ENCODE measurements at places on chromosomes 12 and 14.
A peak's percentile ranks its signal among the peaks of the same experiment; 100 is the strongest.

DNA sequence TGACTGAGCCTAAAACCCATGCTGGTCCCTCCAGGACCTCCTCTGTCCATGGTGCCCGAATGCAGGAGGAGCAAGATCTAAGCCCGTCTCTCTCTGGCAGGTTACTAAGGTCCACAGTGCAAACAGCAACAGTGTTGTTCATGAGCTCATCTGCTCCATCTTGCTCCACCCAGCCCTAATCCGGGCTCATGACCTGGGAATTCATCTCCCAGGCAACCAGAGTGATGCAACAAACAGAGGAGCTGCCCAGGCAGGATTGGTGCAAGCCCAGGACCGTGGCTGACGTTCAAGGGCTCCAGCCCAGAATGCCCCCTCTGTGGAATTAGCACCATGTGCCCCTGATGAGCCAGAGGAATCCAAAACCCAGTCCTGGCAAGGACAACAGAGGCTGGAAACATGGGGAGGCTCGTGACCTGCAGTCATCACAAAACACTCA is 29.9 kb downstream of the HSPB8 start:
- ATAC-seq: peak; percentile 94

DNA sequence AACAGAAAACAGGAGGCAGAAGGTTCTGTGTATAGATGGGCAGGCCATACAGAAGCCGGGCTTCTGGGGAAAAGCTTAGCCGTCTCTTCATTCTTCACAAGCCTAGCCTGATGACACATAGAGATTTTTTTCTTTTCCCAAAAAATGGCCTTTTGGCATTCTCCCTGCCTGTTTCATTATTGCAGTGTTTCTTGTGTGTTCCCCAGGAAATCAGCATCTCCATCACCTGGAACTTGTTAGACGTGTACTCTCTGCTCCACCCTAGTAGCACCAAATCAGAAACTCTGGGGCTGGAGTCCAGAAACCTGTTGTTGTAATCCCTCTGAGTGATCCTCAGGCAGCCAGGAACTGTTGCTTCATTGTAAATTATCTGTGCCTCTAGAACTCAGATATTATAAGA is 388.1 kb downstream of the CCDC91 start:
- peak; percentile 88 for ATAC-seq

- ATAC-seq: no peak
These were observed 220.5 kb upstream of the PRICKLE1 start for GRCh38 chr12:42810006-42810405.

GRCh38 chr12:103928682-103929045 is 1.5 kb upstream of the HSP90B1 start:
- ATAC-seq: no peak

DNA sequence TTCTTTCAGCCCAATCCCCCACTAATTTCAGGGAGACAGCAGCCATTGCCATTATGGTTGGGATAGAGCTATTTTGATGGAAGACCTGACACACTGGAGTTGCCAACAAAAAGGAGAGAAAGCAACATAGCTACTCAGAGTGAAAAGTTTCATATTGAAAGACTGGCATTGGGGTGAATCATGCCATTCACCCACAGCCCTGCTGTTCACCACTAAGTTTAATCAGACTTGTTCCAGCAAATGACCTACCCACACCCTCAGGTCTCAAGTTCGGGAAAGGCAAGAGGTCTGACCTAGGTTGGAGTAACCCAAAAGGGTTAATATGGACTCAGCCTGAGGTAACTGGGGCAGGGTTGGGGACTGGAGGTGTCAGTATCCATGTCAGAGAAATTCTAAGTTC is 169.2 kb downstream of the PAWR start:
- ATAC-seq: no peak

DNA sequence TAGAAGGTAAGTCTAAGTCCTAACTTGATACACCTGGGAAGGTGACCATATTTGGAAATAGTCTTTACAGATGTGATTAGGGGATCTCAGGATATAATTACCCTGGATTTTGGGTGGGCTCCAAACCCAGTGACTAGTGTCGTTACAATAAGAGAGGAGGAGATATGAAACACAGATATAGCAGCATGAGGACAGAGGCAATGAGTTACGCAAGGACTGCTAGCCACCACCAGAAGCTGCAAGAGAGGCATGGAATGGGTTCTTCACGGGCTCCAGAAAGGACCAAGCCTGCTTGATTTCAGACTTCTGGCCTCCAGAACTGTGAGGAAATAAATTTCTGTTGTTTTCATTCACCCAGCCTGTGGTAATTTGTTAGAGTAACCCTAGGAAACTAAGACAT is 28.6 kb downstream of the FGFR1OP2 start:
- no peak for ATAC-seq

- no peak for ATAC-seq
These were observed 104.6 kb downstream of the ITPR2 start for GRCh38 chr12:26728205-26729050.

- no peak for ATAC-seq
These were observed 163.5 kb upstream of the EEA1 start for GRCh38 chr12:93092649-93092945.

DNA sequence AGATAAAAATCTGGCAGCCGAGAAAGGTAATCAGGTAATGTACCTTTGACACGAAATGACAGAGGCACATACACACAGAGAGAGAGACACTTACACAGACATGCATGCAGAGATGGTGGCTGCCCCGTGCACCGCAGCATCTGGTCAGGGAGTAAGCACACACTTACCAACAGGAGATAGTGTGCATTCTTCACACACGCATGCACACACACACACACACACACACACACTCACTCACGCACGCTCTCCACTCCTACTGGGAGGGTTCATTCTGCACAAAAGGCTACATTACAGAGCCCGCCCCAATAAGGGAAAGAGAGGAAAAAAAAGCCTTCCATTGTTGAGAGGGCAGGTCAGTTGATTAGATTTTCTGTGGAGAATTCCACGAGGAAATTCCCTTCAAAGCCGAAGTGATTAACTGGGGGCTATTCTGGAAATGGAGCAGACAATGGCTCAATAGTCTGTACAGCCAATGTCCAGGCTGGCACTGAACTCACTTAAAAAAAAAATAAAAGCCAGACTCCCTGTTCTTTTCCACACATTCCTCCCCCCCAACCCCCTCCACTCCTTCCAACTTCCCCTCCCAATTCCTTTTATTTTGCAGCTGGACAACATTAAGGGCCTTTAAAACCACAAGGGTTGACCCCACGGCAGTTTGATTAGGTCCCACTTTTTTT is 1.4 kb upstream of the SOX5 start:
- ATAC-seq: peak; percentile 23

DNA sequence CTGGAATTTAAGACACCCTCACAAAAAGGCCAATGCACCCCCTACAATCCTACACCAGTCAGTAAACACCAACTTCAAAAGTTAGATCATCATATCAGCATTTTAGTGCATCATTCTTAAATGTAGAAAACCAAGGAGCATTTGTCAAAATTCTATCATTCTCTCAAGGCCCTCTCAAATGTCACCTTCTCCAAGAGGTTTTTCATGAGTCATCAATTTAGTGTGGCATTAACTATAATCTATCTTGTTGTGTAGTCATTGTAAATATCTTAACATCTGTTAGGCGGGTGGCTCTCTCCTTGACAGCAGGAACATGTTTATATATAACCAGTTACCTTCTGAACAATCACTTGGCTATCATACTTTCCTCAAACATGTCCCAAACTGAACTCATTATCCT is 62.1 kb upstream of the G2E3 start:
- no peak for ATAC-seq

DNA sequence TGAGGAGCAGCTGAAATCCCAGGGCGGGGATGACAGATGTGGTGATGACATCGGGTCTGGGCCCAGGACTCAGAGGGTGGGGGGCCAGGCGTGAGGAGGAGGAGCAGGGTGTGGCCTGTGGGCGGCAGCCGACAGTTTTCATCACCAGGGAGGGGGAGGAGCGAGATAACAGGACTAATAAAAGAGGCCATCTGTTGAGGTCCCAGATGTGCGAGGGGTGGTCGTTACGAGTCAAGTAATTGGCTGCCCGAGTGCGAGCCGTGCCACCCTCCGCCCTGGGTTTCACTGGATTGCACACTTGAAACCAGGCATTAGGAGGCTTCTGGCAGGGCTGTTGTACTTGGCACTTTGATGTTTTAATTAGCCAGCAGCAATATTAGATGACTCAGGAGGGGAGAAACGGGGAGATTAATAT is 67.2 kb downstream of the NOS1 start:
- ATAC-seq: no peak

GRCh38 chr14:92653162-92653651 is 95.2 kb downstream of the LGMN start:
- ATAC-seq: no peak

- no peak for ATAC-seq
These were observed 278.9 kb upstream of the CRY1 start for GRCh38 chr12:107372229-107372658.

GRCh38 chr12:29883525-29883924 is 99.8 kb upstream of the TMTC1 start:
- ATAC-seq: no peak

DNA sequence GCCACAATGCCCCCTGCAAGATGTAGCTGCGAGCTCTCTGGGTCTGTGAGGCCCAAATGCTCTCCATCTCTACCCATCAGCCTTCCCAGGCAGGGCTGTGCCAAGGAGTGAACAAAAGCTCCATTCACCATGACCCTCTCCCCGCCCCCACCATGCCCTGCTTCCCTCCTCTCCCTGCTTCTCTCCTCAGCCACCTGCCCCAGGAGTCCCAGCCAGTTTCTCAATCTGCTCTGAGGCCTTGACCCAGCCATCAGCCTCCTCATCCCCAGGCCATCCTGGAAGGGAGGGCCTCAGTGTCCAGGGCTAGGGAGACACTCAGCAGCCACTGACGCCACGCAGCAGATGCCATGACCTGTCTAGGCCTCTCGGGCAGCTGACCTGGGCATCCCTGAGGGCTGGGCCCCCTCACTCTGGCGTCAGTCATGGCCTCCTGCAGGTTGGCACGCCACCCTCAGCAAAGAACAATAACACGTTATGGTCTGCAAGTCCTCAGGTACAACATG is 8.5 kb upstream of the KRT5 start:
- no peak for ATAC-seq

DNA sequence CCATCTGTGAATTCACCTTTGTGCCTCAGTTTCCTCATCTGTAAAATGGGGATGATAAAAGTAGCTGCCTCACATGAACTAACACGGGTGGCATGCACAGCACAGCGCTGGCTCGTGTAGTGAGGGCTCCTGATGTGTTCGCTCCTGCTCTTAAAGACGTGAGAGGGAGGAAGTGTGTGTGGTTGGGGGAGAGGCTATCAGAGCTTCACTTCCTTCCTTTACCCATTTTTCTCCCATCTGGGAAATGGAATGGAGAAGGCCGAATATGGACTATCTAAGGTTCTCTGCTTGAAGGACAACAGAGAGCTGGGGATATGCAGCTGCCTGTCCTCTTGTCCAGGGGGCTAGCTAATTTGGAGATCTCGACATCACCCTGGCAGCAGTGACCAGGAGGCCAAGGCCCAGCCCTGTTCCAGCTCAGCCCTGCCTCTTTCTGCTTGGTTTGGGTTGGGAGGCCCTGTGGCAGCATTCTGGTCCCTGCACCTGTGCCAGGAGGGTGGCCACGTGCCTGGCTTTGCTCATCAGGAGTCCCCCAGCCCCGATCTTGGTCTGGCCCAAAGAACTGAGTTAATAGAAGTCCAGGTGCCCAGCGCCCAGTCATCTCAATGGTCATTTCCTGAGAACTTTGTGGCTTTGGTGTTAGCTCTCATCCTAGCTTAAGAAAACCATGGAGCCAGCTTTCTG is 44.5 kb upstream of the ESRRB start:
- ATAC-seq: no peak

DNA sequence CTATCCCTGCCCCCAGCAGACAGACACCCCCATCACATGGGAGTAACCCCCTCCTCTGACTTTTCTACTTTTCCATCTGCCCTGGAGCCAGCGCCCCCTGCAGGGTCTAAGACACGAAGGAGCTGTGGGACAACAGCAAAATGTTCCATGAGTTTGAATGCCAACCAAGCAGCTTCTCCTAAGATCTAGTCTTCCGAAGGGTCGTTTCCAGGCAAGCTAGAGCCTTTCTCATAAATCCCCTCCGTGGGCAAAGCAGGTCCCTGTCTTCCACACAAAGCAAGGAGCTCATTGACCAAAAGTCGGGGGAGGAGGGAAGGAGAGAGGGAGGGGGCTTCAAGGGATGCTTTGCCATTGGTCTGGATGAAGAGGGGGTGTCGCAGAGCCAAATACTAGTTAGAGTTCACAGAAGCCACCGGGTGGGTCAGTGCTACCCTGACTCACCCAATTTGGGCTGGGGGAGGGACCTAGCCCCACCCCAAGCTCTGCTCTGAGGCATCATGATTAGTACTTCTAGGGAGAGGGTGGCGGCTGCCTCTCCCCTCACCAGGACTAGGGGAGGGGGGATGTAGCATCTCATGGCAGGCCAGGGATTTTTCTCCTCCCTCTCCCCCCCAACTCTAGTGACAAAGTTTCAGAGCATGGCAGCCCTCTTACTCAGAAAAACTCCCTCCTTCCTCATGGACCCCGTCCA is 1.6 kb downstream of the MSI1 start:
- peak; percentile 23 for ATAC-seq

- peak; percentile 91 for ATAC-seq
These were observed 58.7 kb upstream of the NCOR2 start for GRCh38 chr12:124625867-124626675.

DNA sequence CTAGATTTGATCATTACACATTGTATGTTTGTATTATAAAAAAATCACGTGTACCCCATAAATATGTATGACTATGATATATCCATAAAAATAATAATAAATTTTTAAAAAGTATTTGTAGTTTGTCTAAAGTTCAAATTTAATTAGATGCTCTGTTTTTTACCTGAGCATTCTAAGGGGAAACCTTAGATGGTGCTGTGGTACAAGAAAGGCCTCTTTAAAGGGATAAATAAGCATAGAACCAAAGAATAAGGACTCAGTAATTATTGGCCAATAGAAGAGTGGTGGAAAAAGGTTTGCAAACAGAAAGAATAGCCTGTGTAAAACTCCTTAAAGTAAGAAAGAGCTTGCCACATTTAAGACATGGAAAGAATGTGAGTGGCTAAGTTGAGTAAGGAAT is 580.1 kb upstream of the SEL1L start:
- ATAC-seq: no peak

DNA sequence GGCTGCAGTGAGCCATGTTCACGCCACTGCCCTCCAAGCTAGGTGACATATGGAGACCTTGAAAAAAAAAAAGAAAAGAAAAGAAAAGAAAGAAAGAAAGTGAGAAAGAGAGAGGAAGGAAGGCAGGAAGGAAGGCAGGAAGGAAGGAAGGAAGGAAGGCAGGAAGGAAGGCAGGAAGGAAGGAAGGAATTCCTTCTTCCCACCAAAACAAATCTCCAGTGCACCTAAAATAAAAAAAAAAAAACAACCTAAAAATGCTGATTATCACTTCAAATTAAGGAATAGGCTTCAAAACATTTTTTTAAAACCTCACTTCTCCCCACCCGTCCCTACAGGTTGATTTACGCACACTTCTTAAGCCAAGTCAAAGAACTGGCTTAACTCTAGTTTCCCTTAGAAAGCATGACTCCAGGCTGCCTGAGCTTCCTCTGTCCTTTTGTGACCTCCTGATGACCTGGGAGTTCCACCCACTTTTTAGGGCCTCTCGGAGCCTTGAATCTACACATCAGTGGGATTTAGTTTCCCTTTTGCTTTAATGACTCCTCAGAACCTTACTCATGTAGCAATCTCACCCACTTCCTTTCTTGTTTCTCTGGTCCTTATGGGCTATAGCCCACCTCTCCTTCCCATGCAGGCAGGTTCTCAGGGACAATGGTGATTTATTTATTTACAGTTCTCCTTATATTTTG is 18.6 kb downstream of the DUSP6 start:
- ATAC-seq: peak; percentile 57

GRCh38 chr12:129467726-129468125 is 436.1 kb downstream of the TMEM132D start:
- no peak for ATAC-seq
